ENCODE measurements at places on chromosomes 5 and 9. TPM values are rescaled to one million over a fixed set of nuclear protein-coding genes. Genes with fewer than 3 reads are reported as not detected.

IFNK gene
- not detected for total RNA-seq

SLCO6A1 gene
- total RNA-seq = not detected

DNA sequence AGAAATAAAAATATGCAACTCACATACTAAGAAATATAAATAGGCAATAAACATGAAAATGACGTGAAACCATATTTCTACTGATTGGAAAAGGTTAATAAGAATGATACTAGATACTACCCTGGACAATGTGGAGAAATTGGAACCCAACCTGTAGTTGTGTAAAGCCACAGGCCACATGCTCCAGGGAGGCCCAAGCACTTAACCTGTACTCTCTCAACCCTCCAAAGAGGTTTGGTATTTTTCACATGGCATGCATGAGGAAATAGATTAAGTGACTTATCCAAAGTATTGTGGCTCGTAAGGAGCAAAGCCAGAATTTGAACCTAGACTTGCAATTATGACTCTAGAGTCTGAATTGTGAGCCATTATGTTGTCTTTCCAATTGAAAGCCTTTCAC is 13.4 kb downstream of the LIFR start:
- no peaks in the 10 kb centered on the region for H3K36me3 ChIP-seq
- H3K4me3 ChIP-seq = no peak overlapping the region
- no peak for DNase-seq
- H3K4me1 ChIP-seq = no peaks in the 10 kb centered on the region
- H3K27me3 ChIP-seq = no peaks in the 10 kb centered on the region

DNA sequence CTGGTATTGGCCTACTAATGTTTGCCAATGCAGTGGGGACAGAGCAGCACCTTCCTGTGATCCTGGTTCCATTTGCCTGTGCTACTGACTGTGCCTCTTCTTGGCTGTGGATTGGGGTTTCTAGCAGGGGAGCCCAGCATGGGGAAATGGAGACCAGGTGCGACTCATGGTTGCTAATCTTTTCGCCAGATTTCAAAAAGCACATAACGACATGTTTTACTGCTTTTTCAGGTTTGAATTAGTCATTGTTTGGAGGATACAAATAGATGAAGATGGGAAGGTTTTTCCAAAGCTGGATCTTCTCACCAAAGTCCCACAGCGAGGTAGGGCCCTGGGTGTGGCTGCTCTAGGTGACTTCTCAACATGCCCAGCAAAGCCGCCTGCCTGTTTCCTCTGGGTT is 57.6 kb downstream of the IPPK start:
- no peak for DNase-seq
- H3K4me1 ChIP-seq = peaks cover 44% of the 10 kb centered on the region
- H3K27ac ChIP-seq = no peak overlapping the region

GRCh38 chr9:105309531-105309931 is 65.1 kb downstream of the SLC44A1 start:
- H3K4me3 ChIP-seq = no peak overlapping the region
- H3K27me3 ChIP-seq = no peaks in the 10 kb centered on the region
- H3K4me1 ChIP-seq = peaks cover 22% of the 10 kb centered on the region
- DNase-seq = no peak
- H3K27ac ChIP-seq = no peak overlapping the region
- no peaks in the 10 kb centered on the region for H3K36me3 ChIP-seq

DNA sequence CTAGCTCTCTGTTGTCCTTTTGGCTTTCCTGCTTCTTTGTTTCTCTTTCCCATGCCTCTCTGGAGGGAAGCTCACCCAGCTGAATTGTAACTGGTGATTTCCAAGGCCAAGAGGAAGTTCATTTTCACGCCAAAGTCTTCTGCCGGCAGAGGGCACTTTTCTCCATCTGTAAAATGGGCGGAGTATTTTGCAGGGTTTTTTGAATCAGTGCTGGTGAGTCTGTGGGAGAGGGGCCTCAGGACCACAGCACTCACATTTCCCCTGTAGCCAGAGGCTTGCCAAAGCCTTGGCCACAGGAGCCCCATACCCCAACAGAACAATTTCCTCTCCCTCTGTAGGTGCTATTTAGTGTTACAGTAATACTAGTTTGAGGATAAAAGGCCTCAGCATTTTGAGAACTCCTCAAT is 42.3 kb upstream of the MATR3 start:
- no peaks in the 10 kb centered on the region for H3K36me3 ChIP-seq
- no peak overlapping the region for H3K27ac ChIP-seq
- no peaks in the 10 kb centered on the region for H3K27me3 ChIP-seq
- H3K4me1 ChIP-seq = no peaks in the 10 kb centered on the region

DNA sequence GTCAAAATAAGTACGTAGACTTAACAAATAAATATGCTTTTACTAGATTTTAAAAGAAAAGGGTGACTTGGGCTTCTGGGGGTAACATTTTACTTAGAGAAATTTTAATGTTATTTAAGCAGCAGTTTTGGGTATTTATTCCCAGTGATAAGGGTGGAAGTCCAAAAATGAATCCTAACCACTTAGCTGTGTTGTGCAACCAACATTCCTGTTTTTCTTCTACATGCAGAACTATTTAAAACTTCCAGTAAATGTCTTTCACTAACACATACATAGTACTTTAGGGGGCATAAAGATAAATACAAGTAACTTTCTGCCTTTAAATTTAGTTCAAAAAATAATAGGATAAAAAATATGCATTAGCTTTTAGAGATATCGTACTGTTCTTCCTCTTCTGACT is 436.7 kb downstream of the CTNND2 start:
- H3K27ac ChIP-seq = no peak overlapping the region
- H3K4me1 ChIP-seq = no peaks in the 10 kb centered on the region
- no peak overlapping the region for H3K4me3 ChIP-seq
- no peaks in the 10 kb centered on the region for H3K36me3 ChIP-seq
